Hypothalamus (tissue), 51 donors: ENCODE measurements at places on chromosomes 6 and 20.

DNA sequence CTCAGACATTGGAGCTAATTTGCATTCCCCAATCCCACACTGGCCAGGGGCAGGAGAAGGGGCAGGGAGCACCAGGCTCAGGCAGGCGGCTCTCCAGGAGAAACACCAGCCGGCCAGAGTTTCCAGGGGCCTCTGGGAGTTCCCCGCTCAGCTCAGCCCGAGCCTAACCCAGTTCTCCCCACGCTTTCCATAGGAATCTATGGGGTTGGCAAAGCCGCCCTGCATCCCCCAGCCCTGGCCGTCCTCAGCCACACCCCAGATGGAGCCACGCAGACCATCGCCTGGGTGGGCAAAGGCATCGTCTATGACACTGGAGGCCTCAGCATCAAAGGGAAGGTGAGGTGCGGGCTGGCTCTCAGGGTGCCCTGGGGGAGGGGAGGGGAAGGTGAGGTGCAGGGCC lies 8.2 kb downstream of the NPEPL1 start:
- no peak for DNase-seq

- DNase-seq = no peak
Measured at GRCh38 chr20:62846166-62846890, 15.3 kb downstream of the TCFL5 start.

DNA sequence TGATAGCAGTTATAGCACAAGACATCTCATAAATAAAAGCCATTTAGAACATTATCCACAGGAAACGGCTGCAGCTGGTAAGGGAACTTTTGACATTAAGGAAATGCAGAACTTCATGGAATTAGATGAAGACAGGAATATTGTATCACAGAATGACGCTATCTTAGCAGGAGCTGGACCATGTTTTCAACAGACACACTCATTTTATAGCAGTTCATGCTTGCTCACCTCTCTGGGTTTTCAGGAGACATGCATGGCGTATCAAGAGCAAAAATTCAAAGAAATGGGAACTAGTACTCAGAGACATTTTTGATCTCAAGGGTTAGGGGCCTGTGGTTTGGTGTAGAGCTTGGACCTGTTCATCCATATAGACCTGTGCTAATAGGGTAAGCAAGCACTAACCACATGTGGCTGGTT lies 125.0 kb downstream of the FYN start:
- DNase-seq = no peak

DNA sequence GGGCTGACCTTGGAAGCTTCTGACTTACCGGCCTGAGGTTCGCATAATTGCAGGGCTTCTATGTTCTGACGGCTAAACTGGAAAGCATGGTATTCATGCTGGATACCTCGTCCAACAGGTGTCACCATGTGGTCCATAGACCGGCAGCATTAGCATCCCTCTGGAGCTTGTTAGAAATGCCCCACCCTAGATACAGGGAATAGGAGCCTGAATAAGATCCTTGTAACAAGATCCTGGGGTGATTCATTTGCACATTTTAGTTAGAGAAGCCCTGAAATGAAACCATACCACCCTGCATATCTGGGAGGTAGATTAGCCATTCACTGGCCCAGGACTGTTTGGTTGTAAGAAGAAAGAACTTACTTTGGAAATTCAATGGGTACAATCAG lies 77.7 kb downstream of the TMEM170B start:
- no peak for DNase-seq

DNA sequence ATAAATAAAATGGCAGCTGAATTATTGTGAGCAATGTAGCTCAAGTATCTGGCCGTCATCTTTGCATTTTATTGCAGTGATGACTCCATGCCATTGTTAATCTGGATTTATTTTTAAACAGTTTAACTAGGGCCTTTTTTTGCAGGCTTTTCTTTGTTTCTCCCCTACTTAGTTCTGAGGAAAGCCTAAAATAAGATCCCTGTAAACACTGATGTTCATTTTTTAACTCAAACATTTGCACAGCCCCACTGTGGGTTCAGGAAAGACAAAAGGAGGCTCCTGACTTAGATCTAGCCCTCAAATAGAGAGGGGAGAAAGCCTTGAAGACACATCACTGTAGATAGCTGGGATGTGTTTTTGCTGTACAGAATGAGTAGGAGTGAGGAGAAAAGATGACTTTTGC lies 69.2 kb downstream of the PLEKHG1 start:
- DNase-seq = no peak

- DNase-seq = no peak
Measured at GRCh38 chr6:45920819-45921511, 94.7 kb downstream of the CLIC5 start.

DNA sequence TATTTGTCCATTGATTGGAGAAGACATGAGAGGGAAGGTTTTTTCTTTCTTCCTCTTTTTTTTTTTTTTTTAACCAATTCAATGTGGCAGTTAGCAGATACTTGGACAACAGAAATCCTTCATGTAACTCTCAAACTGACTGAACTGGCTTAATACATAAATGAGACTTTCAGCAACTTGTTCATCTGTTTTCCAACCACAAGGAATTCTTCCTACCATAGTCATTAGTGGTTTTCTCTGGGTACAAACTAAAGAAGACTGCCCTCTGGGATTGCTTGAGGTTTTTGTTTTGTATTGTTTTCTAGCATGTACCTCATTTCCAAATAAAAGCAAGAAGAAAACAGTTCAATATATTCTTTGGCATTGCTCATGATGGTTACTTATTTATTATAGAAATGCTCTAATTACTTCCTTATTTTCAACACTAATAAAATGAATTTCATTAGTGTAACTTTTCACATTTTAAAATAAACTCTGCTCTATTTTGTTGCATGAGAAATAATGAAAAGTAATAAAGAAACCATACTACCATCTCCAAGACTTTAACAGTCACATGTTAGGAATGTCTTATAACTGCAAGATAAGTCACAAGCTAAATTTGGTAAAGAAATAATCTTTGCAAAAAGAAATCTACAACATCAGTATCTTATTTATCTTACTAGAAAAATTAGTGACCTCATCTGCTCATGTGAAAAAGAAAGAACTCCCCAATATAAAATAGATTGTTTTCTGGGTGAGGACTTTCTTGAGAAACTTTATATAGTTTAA lies 52.0 kb downstream of the ME1 start:
- no peak for DNase-seq

DNA sequence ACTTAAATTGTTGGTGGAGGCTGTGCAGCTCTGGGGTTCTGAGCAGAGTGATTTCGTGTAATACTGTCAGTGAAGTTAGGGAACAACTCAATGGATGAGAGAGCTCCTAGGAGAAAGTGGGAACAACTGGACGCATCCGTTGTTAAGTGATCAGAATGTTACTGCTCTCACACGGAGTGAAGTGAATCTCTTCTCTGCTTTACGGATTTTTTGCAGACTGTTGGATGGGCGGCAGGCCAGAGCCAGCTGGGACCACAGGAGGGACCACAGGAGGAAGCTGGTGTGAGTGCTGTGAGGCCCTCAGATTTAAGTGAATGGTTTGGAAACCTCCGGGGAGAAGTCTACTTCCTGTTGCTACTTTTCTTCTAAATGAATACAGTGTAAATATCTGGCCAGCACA lies 23.7 kb upstream of the PPP1R14C start:
- DNase-seq = no peak

- DNase-seq = no peak
Measured at GRCh38 chr6:114194362-114195026, 148.3 kb downstream of the HS3ST5 start.

DNA sequence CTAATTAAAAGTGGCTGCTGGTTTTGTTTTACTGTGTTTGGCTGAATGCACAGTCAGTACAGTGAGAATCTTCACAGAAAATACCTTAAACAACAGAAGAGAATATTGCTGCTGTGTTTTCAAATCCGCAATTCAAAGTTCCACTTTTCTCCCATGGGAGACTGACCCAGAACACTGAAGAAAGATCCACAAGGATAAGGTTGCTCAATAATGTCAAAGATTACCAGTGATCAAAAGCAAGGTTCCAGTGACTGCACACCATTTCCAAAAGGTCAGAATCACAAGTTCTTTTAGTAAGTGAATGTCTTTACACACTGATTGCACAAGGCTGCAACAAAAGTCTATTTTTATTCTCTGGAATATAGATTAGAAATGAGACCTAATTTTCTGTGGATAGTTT lies 82.3 kb downstream of the EPHA7 start:
- DNase-seq = no peak

GRCh38 chr6:116528780-116529179 lies 16.7 kb downstream of the TRAPPC3L start:
- DNase-seq = no peak

DNA sequence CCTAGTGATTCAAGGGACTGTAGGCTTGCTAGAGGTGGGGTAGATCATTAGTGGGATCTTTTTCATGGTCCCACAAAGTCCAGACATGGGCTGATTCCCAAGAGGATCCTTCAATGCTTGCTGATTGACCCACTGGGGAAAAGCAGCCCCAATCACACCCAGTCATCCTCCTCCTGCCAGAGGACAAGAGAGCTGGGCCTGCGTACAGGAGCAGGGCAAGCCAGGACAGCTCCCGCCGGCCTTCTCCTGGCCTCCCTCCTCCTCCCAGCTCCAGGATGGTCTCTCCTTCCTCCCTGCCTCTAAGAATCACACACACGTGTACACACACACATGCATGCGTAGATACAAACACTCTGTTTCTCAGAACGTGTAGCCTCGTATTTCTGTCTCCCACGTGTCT lies 27.0 kb downstream of the KCNK15 start:
- no peak for DNase-seq

- DNase-seq = no peak
Measured at GRCh38 chr20:58239216-58239615, 10.8 kb upstream of the ANKRD60 start.

DNA sequence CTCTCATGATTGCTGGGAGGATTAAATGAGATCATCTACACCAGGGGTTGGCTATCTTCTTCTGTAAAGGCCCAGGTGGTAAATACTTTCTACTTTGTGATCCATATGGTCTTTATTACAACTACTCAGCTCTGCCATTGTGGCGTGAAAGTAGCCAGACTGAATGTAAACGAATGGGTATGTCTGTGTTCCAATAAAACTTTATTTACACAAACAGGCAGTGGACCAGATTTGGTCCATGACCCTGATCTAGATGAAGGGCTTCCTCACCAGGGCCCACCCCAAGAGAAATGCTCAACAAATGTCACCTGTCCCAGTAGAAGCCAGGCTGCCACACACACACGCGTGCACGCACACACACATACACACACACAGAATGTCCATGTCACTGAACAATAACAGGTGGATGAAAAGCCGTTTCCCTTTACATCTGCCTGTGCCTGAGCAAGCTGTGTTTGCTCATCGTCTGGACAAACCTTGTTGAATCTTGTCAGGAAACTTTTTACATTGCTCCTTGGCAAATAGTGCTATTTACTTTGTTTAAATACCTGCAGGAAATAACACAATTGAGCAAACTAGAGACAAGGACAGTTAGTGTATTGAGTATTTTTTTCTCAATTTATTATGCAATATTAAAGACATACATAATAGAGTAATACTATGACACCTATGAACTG lies 114.3 kb downstream of the EYA2 start:
- DNase-seq = no peak

DNA sequence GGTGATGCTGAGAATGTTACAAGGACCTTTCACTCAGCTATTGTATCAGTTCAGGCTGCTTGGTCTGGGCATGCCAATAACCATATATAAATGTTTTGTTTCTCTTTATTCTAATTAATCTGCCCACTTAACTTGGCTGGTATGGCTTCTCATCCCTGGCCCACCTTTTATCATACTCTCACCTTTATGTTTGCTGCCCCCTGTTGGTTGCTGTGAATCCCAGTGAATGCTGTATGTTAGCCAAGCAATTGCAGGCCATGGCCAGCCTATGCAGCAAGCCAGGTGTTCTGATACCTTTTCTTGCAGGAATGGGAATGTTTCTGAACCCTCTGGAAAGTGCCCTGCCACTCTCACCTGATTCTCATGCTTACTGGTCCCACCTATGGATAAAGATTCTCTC lies 54.6 kb downstream of the PCSK2 start:
- no peak for DNase-seq

DNA sequence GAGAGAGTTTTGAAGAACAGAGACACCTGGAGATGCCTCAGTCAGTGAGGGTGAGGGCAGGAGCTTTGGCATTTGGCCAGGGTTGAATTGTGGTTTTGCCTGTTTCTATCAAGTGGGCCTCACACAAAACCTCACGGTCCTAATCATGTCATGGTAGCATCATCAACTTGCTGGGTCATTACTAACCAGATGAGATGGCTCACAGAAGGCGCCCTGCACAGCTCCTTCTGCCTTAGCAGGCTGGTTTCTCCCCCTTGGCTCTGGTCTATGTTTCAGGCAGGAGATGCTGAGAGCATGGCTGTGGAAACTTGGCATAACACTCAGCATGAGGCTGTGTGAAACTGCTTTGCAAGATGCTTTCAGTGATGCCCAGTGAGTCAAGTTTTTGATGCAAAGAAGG lies 99.3 kb downstream of the LRRC1 start:
- no peak for DNase-seq

DNA sequence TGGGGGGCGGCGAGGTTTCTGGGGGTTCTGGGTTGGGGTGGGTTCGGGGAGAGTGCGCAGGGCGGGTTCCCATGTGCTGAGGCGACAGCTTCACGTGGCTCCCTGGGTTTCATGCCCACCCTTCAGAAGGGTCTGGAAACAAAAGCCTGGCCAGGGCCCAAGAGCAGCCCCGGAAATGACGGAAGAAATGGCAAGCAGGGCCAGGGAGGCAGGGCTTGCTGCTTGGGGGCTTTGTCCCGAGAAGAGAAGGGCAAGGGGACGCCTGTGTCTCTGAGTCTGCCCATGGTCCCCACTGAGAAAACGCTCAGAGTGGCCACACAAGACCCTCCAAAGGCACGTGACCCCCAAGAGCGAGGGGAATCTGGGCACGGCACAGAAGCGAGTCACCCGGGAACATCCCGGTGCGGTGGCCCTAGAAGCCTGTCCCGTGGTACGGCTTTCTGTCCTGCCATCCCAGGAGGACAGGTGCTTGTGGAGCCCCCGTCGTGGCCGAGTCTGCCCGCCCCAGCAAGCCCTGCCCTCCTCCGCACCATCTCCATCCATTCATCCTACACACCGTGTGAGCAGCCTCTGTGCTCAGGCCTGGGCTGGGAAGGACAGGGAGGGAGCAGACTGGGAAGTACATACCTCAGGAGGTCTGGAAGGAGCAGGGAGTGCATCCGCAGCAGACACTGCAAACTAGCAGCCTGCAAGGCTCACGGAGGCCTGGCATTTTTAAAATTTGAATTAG lies 9.0 kb downstream of the NPEPL1 start:
- DNase-seq = no peak

DNA sequence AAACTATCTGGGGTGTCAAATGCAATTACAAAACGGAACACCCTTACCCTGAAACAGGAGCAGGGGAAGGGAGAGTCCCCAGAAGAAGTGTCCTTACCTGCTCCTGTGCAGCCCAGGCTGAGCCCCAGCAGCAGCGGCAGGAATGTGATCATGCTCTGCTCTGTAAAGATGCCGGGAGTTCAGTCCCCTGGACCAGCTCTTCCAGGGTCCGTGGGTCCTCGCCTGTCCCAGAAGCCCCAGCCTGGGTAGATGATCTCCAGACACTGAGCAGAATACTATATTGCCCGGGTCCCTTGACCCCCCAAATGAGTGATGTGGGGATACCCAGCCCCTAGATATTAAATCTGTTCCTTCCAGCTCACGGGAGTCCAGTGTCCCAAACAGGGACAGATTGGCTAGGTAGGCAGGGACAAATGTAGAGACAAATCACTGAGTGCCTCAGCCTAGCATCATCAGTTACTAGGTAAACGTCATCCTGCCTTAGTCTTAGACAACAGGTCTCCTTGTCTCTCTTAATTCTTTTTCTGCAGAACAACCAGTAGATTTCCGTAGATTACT lies at the start of gene HLA-DMB:
HLA-DMB (minus strand) TSS at position 373 of the 558 bp plus-strand sequence; CDS start at position 152, 221 bp downstream.
- DNase-seq = peak; percentile 48

GRCh38 chr6:159214281-159214680 lies 45.1 kb downstream of the FNDC1 start:
- no peak for DNase-seq

GRCh38 chr20:46708172-46708860 lies 1.1 kb upstream of the SLC2A10 start:
- no peak for DNase-seq
